ENCODE measurements at places on chromosomes 12 and 14.
A peak's percentile ranks its signal among the peaks of the same experiment; 100 is the strongest.

DNA sequence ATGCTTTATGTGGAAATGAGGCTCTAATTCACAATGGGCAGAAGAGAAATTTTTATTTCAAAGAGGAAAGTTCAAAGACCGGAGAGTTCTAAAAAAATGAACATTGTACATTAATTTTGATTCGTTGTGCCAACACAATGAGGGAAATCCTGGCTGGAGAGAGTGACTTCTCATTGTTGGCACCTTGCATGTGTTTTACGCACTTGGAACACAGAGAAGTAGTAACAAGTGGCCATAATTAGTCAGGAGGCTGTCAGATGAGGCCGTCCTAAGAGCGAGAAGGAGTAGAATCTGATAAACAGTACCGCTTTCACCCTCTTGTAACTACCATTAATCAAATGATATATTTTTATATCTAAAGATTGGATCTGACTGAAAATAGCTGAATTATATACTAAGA is 6.9 kb downstream of the LMO3 start:
- no peak for DNase-seq

DNA sequence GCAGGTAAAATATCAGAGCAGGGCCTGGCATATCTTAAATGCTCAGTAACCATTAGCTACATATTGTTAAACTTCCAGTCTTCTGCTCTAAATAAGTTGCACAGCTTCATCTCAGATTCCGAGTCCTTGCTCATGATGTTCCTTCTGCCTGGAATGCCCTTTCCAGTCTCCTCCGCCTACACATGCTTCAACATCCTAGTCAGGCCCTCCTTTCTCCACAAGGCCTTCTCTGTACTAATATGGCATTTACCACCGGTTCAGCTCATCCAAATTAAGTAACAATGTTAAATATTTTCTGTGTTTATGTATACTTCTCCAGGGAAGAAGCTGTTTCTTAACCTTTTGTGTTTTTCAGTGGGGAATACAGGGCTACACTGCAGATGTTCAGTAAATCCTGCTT is 8.5 kb downstream of the DHH start:
- no peak for DNase-seq

DNA sequence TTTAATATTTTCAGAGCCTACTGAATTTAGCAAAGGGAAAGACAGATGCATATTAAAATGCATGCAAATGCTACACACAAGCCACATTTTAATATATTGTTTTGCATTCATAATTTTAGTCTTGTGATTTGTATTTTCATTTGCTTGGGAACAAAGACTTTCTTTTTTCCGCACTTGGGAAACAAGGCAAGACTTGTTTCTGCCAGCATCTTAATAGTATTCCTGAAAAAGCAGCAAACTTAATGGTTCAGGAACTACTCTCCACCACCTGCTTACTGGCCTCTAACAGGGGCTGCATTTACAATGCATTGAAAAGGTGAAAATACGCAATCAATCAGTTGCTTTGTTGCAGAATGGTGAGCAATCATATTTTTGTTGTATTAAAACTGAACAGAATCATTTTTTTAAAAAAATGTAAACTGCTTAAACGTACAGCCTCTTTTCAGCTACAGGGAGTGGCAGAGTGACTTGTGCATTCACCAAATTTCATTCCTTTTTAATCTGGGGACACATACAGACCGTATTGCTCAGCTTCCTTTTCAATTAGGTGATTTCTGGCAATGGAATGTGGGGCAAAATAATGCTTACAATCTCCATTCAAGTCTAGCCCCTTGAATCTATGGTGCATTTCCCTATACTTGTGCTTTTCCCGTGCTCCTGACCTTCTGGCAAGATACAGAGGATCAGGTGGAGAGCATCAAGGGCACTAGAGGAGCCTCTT is 144.1 kb upstream of the BTG1 start:
- peak; percentile 83 for DNase-seq

GRCh38 chr14:104603711-104604401 is 716 bp downstream of the TMEM179 start:
- no peak for DNase-seq

DNA sequence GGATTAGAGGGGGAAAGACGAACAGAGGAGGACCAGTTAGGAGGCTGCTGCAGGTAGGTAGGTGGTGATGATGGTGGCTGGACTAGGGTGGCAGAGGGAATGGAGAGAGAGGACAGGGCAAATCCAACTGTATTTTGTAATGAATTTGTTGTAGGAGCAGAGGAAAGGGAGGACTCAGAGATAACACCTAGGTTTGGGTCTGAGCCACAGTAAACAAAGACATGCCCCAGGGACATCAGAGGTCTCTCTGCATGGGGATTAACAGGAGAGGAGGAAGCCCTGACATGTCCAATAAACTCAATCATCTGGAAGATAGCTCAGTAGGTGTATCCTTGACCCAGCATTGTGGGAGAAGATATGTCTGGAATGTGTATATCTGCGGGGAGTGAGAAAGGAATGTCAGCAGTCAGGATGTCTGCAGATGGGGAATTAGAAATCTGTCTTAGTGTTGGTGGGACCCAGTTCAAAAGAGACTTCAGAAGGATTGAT is 4.7 kb upstream of the SLC48A1 start:
- peak; percentile 68 for DNase-seq

GRCh38 chr14:99240627-99241324 is 31.2 kb downstream of the BCL11B start:
- no peak for DNase-seq

- no peak for DNase-seq
These were observed 413.5 kb downstream of the CCDC91 start for GRCh38 chr12:28603801-28604200.

GRCh38 chr12:50246873-50247612 is 36.3 kb downstream of the LIMA1 start:
- peak; percentile 99 for DNase-seq

DNA sequence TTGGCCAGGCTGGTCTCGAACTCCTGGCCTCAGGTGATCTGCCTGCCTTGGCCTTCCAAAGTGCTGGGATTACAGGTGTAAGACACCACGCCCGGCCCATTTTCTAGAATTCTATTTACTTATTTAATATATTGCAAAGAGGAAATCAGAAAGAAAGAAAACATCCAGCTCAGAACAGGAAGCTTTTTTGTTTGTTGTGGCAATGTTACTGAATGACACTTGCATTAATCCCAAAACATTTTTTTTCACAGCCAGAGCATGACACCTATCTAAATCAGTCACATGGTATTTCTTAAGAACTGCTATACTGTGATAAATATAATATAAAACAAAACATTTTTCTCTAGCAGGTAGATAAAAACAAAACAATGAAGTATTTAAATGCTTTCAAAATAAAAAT is 12.6 kb downstream of the CFL2 start:
- no peak for DNase-seq

GRCh38 chr12:29612912-29613311 is 115.4 kb upstream of the OVCH1 start:
- no peak for DNase-seq

DNA sequence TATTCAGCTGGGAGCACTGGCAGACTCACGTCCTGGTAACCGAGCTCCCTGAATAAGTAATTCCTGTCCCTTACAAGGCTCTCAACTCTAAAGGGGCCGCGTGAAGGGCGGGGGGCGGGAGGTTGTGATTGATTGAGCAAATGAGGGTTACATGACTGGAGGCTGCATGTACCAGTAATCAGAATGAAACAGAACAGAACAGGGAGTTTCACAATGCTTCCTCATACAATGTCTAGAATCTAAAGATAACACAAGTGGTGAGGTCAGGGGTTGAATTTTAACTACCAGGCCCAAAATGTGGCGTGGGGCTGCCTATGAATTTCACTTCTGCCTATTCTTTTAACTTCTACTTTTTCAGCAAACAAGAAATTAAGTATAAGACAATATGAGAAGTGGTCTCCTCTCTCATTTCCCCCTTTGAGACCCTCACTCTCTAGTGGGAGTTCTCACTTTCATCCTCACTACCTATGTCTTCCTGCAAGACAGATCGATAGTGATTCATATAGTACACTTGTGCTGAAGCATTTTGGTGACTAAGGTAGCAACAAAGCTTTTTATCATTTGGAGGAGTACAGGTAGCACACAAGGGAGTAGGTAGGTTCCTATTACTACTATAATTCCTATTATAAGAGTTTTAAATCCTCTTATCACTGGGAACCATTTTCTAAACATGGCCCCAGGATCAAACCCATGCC is 239.8 kb downstream of the KTN1 start:
- DNase-seq = no peak

GRCh38 chr14:93936926-93937325 is 9.8 kb downstream of the FAM181A start:
- DNase-seq = no peak

- no peak for DNase-seq
These were observed 47.5 kb downstream of the EGLN3 start for GRCh38 chr14:33903369-33903768.

DNA sequence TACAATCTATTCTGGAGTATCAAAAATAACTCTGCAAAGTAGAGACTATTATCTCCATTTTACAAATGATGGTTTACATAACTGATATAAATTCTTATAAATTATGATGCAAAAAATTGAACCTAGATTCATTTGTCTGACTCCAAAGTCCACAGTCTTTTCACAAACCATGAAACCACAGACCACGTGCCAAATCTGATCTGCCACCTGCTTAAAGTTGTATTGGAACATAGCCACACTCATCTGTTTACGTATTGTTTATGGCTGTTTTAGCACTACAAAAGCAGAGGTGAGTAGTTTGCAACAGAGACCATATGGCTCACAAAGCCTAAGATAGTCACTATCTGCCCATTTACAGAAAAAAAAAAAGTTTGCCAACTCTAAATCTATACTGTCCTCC is 105.3 kb downstream of the KCNH5 start:
- no peak for DNase-seq

DNA sequence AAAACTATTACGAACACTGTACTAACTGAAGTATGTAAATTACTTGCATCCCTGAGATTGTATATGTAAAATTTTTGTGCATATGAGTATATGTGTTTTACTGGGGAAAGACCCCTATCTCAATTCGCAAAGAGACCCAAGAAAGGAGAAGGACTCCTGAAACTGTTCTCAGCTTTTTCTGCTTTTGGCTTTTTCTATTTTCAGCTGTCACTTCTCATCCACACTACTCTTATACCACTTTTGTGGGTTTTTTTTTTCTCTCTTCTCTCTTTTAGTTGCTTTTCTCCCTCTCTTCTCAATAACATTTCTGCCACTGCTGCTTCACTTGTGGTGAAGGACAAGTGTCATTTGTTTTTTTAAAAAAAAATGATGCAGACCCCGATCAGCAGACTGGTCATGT is 39.8 kb downstream of the NIN start:
- no peak for DNase-seq

DNA sequence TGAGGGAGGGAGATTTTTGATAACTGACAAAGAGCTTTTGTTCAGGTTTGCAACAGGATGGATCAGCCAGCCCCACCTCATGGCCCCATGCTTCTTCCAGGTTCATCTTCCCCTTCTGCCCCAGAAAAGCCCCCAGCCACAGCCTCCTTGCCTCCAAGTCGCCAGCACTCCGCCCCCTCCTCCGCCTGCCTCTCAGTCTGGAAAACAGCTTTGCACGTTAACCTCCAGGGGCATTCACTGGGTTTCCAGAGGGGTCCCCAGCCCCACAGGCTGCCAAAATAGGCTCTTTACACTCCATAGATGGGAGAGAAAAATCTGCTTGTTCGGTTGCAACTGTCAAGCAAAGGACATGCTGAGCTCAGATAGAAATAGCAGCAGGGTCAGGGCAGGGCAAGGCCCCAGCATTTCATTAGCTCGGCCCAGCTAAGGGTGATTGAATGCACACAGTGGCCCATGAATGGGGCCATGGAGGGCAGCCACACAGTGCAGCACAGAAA is 253.6 kb downstream of the ZFP36L1 start:
- no peak for DNase-seq

GRCh38 chr14:52473557-52473956 is 78.7 kb downstream of the TXNDC16 start:
- peak; percentile 47 for DNase-seq

- peak; percentile 32 for DNase-seq
These were observed 20.5 kb upstream of the FAM181A start for GRCh38 chr14:93906341-93907329.

GRCh38 chr14:61718039-61718438 is 22.7 kb downstream of the HIF1A start:
- no peak for DNase-seq

GRCh38 chr12:63457857-63458256 is 210.4 kb downstream of the DPY19L2 start:
- no peak for DNase-seq

GRCh38 chr14:61690982-61691381 is 4.3 kb upstream of the HIF1A start:
- no peak for DNase-seq

DNA sequence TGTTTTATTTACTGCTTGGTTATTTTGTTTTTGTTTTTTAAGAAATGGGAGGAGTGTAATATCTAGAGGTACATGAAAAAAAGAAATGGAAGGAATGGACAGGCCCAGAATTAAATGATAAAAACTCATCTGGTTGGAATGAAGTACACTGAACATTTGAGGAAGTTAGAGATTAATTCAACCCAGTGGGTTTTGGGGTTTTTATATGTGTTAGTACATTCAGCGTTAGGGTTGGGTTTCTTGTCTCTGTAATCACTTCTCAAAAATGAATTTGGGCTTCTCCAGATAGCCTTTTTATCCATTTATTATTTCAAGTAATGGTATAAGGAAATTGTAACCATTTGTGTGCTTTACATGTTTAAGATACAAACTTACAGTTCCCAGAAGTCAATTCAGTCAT is 19.5 kb upstream of the NUP107 start:
- no peak for DNase-seq

DNA sequence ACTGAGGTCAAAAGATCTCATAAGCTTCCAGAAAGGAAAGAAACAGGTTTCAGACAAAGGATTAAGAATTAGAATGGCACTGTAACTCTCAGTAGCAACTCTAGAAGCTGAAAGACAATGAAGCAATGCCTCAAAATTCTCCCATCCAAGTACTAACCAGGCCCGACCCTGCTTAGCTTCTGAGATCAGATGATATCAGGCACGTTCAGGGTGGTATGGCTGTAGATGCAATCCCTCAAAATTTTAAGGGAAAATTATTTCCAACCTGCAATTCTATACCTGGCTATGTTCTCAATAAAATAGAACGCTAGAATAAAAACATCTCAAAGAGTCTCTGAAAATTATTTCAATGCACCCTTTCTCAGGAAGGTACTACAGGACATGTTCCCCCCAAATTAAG is 19.6 kb downstream of the NOXRED1 start:
- DNase-seq = no peak

GRCh38 chr12:42104087-42104486 is 40.6 kb downstream of the GXYLT1 start:
- DNase-seq = no peak

DNA sequence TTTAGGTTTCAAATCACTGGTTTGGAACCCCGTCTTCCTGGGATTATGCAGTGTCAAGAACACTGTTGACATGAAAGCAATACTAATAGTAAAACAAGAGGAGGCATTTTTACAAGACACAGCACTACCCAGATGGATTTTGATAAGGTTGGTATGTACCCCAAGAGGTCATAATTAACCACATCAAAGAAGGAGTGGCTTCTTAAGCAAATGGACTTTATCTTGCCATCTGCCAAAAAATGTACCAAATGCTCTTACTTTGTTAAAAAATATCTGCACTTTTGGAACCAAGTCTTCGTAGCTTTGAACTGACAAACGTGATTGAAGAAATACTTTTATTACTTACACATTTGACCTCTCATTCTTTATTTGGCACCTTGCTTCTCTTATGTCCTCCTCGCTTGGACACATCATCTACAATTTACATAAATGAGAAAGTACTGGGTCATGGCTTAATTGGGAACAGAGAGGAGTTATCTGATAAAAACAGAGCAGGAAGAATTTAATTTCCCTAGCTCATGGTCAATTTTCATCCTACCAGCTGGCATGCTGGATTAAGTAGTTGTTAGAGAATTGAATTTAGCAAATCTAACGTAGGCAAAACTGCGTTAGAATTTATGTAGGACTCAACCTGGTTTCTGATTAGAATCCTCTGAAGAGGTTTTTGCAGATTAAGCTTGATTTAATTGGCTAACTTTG is 54.5 kb upstream of the PRICKLE1 start:
- DNase-seq = no peak

Data from fibroblast of skin of right quadriceps (primary cell).